ENCODE measurements at places on chromosomes 3 and 15. TPM values are rescaled to one million over a fixed set of nuclear protein-coding genes. Genes with fewer than 3 reads are reported as not detected.

The FNDC3B gene
- total RNA-seq = 126 TPM

The SLC24A5 gene
- not detected for total RNA-seq

The ZNF662 gene
- 1.5 TPM for total RNA-seq

The ACTC1 gene
- total RNA-seq = not detected

The SLC35G2 gene
- 28.8 TPM for total RNA-seq

GRCh38 chr15:52428297-52428696 is 100.4 kb downstream of the MYO5A start:
- DNase-seq = no peak

- DNase-seq = peak; percentile 71
Measured at GRCh38 chr3:151168269-151169094, 34.5 kb downstream of the GPR171 start.

- no peak for DNase-seq
Measured at GRCh38 chr3:86244905-86245304, 746.0 kb downstream of the VGLL3 start.

GRCh38 chr3:45599984-45600650 is 5.6 kb downstream of the LIMD1 start:
- DNase-seq = no peak

- peak; percentile 45 for DNase-seq
Measured at GRCh38 chr3:12875857-12876836, 34.8 kb upstream of the RPL32 start.

DNA sequence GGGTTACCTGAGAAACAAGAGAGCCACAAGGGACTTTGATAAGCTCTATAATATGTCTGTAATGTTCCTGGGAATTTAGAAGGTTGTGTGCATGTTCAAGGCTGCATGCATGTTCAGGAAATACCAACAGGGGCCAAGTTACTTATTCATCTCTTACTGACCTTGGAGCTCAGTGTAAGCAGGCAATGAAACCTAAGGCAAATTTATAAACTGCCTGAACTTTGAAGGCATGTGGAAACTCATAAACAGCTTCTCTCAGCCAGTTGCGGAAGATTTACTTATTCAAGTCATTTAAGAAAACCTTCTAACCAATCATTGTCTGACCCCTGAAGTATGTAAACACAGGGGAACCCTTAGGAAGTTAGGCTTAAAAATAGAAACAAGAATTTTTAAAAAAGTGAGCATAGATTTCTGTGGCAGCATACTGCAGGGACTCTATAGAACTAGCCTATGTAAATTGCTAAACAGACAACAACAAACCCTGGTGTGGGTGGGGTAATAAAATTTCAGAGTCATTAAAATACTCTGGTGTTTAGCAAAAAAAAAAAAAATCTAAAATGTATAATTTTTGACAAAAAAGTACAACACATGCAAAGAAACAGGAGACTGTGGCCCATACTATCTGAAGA is 57.2 kb downstream of the SLC15A2 start:
- no peak for DNase-seq

- peak; percentile 66 for DNase-seq
Measured at GRCh38 chr15:62977952-62978811, 64.4 kb upstream of the TPM1 start.

- DNase-seq = no peak
Measured at GRCh38 chr3:69364354-69364753, 21.5 kb downstream of the FRMD4B start.

DNA sequence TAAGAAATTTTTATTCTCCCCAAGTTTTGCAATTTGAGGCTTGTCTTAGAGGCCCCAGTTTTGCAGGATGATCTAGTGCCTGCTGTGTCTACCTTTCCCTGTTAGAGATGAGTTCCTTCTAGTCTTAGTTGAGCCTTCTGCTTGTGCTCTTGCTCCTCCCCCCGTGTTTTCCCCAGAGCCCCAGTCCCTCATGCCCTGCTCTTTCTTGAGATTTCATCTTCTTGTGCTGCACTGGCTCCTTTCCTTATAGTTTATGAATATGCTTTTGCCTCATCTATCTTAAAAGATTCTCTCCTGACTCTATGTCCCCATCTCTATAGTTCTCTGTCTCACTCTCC is 4.7 kb downstream of the GAP43 start:
- DNase-seq = no peak

GRCh38 chr3:122938783-122939425 is 88.7 kb downstream of the SEMA5B start:
- no peak for DNase-seq

DNA sequence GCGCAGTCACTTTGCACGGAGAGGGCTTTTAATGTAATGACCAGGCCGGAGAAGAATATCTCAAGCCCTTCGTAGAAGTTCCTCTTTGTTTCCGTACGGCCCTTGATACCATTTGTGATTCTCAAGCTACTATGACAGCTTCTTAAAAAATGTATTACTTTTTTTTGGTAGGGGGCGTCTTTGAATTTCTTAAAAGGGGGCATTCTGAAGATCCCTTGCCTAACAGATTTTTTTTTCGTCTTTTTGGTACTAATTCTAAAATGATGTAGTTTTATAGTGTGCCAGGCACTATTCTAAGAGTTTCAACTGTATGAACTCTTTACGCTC is 614.0 kb downstream of the MCTP2 start:
- no peak for DNase-seq

GRCh38 chr3:105137911-105138310 is 228.8 kb upstream of the ALCAM start:
- DNase-seq = no peak

GRCh38 chr15:57911247-57911646 is 154.3 kb downstream of the ALDH1A2 start:
- no peak for DNase-seq
